Fibroblast of upper back skin (primary cell): ENCODE measurements at places on chromosomes 4 and X.

DNA sequence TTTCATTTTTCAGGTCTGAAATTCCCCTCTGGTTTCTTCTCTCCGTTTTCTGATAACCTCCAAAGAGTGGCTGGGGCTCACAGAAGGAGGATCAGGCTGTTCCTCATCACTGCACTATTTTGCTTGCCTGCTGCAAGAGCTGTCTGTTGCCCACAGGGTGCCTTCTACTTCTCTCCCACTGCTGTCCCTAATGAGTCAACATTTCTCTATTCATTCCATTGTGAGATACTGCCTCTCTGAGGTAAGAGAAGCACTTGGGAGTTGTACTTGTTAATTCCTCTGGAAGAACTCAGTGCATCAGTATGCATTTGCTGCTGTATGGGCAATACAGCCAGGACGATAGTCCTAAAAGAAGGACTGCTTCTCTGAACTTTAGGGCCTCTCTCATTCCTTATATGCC, 34.8 kb downstream of the CT47B1 start:
- DNase-seq = peak; percentile 67

- peak; percentile 31 for DNase-seq
Measured at GRCh38 chr4:11487868-11488544, 59.3 kb upstream of the HS3ST1 start.

- no peak for DNase-seq
Measured at GRCh38 chr4:156029691-156030090, 76.0 kb upstream of the CTSO start.

GRCh38 chr4:69536558-69536957, 40.9 kb upstream of the UGT2B4 start:
- no peak for DNase-seq

DNA sequence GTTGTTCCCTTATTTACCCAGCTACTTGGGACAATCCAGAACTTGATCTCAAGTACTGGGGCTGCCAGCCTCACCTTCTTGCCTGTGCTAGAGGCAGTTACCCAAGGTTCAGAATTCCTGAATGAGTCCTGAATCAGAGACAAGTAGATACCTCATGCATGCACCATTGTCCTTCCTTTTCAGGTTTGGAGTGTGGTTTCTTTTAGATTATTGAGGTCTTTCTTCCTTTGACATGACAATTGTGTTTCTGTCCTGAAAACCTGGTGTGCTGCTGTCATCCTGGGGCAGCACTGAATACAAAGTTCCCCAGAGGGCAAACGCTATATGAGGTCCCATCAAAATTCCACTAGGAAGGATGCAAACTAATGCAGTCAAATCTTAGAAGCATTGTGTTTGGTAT, 3.5 kb downstream of the CXCL2 start:
- DNase-seq = no peak

GRCh38 chr4:122259849-122260248, 107.7 kb downstream of the BLTP1 start:
- no peak for DNase-seq

- peak; percentile 40 for DNase-seq
Measured at GRCh38 chrX:12153741-12154140, 15.5 kb downstream of the FRMPD4 start.

GRCh38 chr4:67332627-67333026, 212.7 kb downstream of the CENPC start:
- DNase-seq = no peak

DNA sequence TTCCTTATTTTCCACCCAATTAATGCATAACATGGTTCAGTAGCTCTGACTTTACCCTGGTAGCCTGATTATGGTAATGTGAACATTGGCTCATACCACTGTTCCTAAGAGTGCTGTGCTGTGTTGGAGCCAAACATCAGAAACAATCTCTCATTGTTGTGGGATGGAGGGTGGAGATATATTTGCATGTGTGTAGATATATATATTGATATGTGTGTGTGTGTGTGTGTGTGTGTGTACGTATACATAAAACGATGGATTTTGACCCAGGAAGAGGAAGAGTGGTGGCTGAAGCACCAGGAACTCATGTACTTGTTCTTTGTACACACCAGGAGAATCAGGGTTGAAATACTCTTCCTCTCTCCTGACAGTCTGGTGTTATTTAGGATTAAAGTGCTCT, 247.7 kb downstream of the IL15 start:
- no peak for DNase-seq

- no peak for DNase-seq
Measured at GRCh38 chr4:23260511-23260910, 567.8 kb downstream of the GBA3 start.

DNA sequence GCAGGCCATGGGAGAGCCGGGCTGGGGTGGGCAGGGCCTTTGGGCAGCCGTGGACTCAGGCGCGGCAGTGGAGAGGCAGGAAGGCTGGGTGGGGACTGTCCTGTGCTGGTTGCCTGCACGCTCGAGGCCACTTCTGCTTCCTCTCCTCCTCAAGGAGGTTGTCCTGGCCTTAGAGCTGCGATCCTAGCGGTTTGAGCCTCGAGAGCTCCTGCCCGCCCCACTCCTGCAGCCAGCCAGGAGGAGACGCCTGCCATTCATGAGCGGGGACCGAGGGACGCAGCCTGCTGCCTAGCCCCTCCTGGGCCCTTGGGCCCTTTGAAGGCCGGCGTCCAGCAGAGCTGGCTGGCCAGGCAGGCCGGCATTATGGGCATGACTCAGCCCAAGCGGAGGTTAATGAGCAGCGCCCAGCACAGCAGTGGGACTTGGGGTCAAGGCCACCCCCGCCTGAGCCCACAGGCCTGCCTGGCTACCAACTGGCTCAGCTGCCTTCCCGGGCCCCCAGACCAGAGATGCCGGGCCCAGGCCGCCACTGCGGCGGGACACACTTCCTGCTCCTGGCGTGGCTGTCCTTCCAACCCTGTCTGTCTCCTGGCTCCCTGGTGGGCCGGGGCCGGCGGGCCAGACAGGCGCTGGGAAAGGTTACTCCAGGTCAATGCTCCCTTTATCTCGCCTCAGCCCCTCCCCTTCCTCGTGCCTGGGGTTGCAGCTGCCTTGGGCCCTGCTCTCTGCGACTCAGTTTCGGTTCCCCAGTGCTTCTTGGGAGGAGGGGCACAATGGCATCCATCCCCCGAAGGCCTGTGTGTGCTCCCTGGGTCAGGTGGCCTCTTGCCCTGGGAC, 1.8 kb downstream of the ABCD1 start:
- peak; percentile 19 for DNase-seq
